ENCODE measurements at places on chromosomes 16 and 17.

DNA sequence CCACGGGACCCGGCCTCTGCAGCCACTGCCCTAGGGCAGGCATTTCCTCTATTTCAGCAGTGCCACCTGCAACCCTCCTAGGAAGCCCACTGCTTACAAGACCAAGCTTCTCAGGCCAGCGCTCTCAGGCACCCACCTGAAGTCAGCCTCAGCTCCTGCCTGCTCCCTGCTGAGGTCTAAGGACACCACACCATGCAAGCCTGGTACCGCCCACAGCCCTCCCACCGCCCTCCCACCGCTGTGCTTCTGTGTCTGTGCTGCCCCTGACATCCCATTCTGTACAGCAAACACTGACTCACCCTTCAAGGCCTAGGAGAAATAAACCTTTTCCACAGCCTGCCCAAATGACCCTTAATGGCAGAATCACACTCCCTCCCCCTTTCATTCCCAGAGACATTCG lies 6.3 kb downstream of the CLUH start:
- DNase-seq: no peak

GRCh38 chr17:385178-385835 lies 32.7 kb upstream of the RPH3AL start:
- DNase-seq: no peak

- DNase-seq: no peak
Observed at GRCh38 chr17:17783825-17784656, 52.7 kb downstream of the SREBF1 start.

- DNase-seq: no peak
Observed at GRCh38 chr17:18117533-18117932, 9.0 kb downstream of the MYO15A start.

- DNase-seq: peak; percentile 38
Observed at GRCh38 chr17:34637548-34638525, 58.5 kb downstream of the TMEM132E start.

- DNase-seq: no peak
Observed at GRCh38 chr17:39756380-39757079, 18.8 kb downstream of the GRB7 start.

DNA sequence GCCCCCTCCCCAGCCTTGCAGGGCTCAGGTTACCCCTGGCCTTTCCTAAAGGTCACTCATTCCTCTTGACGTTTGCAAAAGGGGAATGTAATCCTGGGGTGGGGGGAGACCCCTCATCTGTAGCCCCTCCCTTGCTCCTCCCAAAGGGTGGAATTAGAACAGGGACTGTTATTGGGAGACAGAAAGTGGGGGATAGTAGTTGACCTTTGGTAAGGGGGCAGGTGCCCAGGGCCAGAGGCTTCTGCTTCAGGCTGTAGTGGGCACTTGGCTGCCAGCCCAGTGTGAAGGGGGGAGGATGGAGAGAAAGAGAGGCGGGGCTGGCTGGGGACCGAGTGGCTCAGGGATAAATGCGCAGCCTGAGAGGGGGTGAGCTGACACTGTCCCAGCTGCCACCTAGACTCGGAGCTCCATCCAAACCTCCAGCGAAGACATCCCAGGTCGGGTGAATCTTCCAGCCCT lies at the start of gene ENO3:
TSS of gene ENO3 (plus strand) at position 374 of the 459 bp plus-strand sequence. CDS start 711 bp downstream, outside the sequence.
- DNase-seq: no peak

GRCh38 chr16:60681043-60681442 lies 1355.2 kb downstream of the CDH8 start:
- DNase-seq: no peak

- DNase-seq: no peak
Observed at GRCh38 chr16:78383118-78383517, 283.7 kb downstream of the WWOX start.

- DNase-seq: no peak
Observed at GRCh38 chr17:75941442-75941819, 589 bp upstream of the FBF1 start.

DNA sequence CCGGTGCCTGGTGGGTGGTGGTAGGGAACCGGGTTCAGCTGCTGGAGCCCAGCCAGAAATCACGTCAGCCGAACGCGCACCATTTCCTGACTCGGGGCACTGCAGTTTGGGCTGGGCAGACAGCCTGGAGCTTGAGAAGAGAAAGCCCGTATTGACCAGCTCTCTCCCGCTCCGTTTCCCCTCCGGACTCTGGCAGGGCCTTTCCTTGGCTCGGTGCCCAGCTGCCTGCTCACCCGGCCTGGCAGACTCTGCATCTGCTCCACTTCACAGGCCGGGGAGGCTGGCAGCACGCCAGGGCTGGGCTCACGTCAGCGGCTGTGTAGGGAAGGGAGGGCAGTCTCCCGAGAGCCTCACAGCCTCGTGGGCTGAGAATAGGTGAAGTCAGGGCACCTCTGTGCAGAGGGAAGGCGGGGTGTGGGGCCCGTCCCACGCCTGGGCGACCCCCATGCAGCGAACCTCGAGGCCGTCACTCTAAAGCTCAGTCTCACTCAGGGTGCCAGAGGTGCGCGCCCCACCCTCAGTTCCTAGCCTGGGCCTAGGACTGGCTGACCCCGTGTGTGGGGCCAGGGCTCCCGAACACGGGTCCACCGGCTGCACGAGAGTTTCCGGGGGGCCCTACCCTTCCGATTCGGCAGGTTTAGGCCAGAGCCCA lies 59.1 kb downstream of the OR1D5 start:
- DNase-seq: peak; percentile 100

- no peak for DNase-seq
Observed at GRCh38 chr16:54657058-54657708, 273.5 kb upstream of the IRX5 start.

GRCh38 chr16:87054856-87055255 lies 262.3 kb downstream of the C16orf95 start:
- no peak for DNase-seq

DNA sequence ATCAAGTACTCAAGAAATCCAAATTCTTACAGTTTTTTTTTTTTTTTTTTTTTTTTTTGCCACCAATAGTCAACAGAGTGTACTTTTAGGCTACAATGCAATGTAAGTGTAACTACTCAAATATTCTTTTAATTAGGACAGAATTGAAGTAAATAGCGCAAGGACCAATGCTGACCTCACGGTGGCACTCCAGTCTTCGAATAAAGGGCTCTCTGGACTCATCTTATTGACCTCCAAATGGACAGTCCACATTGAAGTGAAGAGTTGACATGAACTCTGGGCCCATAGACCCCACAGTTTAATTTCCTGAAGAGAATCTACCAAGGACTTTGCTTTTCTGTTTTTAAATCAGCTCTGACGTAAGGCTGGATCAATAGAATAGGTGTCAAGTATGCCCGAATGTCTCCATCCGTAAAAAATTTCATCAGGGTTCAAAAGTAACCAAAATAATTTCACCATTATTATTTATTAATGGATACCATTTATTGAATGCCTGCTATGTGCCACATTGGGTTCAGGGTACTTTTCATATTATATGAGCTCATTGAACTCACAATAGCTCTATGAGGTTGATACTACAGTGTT lies 7.3 kb upstream of the DDX52 start:
- no peak for DNase-seq

DNA sequence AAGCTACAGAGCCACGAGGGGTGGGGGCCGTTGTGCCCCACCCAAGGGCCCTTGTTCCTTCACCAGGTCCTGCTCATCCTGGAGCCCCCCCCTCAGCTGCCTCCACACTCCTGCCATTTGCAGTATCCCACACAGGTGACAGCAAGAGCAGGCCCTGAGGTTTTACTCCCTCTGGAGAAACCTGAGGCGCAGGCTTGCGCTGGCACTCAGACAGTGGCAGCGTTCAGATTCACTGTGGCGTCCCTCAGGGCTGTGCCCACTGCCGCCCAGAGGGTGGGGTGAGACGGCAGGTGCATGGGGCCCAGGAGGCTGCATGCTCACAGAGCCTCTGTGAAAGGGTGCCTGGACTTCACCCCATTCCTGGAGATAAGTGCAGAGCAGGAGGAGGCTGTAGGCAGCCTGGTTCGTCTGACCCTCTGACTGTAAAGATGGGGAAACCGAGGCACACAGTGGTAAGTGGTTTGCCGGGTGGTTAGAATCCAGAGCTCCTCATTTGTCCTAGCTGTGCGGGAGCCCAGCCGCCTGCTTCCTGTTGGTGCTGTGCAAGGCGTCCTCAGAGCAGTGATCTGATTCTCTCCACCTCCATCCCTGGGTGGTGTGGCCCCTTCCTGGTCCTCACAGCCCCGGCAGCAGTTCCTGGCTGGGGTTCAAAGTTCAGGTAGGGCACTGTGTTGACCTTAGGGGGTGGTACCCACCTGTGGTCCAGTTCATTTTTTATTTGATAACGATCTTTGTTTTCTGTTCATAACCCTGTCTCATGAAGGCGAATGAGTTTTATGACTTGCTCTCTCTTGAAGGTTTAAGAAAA lies 1.6 kb downstream of the SPIRE2 start:
- no peak for DNase-seq

DNA sequence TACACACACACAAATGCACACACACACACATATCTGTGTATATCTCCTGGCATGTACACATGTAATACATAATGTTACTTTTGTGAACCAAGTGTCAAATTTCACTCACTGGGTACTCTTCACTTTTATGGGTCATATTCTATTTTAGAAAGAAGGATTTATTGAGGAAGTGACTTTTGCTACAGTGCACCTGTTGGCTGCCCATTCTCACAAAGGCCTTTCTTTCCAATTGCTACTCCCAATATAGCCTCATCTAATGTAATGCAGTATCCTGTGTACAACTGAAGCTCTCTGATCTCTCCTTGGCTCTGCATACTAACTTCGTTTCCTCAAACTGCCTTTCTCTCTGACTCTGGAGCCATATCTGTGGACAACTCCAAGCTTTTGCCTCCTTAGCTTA lies 107.5 kb downstream of the ABCA8 start:
- no peak for DNase-seq

Measured in omental fat pad (tissue), 4 donors.